ENCODE measurements at places on chromosomes 16 and 17. TPM values are rescaled to one million over a fixed set of nuclear protein-coding genes. Genes with fewer than 3 reads are reported as not detected.

The SKAP1 gene
- total RNA-seq, result not detected

The ZSCAN32 gene
- 14.7 TPM for total RNA-seq

The TEKT1 gene
- not detected for total RNA-seq

The NR1D1 gene
- 6.9 TPM for total RNA-seq

The ARL17B gene
- 13.9 TPM for total RNA-seq

The HAS3 gene
- total RNA-seq, result 58.4 TPM

The MT1M gene
- total RNA-seq, result 1.1 TPM

The HS3ST6 gene
- not detected for total RNA-seq

The ARHGAP27 gene
- 18.7 TPM for total RNA-seq

The SLFN12L gene
- total RNA-seq, result not detected

The HBZ gene
- total RNA-seq, result not detected

The PCTP gene
- 24.1 TPM for total RNA-seq

The SEPTIN12 gene
- not detected for total RNA-seq

The ARHGAP44 gene
- under 0.01 TPM for total RNA-seq

The ABCA6 gene
- 0.04 TPM for total RNA-seq

The MYL11 gene
- total RNA-seq, result not detected

The SPATA32 gene
- total RNA-seq, result not detected

The SYNGR3 gene
- 0.68 TPM for total RNA-seq

The ZNF594 gene
- total RNA-seq, result 2.1 TPM

All from hair follicular keratinocyte (primary cell).